Lower leg skin (tissue), 4 donors: ENCODE measurements at places on chromosomes 5 and 9. TPM values are rescaled to one million over a fixed set of nuclear protein-coding genes. Genes with fewer than 3 reads are reported as not detected.

FAM151B gene
- total RNA-seq: 2.1 TPM

DNA sequence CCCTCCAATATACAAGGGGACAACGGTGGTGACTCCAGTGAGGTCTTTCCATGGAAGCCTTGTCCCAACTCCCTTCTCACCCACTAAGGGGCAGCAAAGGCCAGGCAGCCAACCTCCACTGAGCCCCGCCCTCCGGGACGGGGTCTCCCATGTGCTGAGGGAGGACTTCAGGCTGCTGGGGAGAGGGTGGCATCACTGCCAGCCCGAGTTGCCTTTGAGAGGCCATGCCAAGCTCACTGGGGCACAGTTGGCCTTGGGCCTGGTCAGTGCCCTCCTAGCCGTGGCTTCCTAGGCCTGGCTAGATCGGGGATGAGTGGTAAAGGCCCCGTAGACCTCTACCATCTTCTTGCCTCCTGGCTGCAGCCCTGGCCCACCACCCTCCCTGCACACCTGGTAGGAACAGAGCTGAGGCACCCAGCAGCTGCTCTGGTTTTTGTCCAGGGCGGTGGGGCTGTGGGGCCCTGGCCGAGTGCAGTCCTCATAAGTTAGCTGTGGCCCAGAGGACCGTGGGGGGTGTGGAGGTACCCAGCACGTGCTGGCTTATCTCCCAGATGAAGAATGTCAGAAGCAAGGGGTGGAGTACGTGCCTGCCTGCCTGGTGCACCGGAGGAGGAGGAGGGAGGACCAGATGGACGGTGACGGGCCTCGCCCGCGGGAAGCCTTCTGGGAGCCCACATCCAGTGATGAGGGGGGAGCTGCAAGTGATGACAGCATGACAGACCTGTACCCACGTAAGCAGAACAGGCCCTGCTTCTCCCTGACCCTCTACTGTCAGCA, 3.2 kb downstream of the SURF2 start:
- DNase-seq: no peak

DNA sequence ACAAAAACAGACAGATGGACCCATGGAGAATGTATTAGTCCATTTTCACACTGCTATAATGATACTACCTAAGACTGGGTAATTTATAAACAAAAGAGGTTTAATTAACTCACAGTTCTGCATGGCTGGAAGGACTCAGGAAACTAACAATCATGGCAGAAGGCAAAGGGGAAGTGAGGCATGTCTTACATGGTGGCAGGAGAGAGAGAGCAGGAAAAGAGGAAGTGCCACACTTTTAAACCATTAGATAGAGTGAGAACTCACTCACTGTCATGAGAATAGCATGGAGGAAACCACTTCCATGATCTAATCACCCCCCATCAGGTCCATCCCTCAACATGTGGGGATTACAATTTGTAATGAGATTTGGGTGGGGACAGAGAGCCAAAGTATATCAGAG, 808.9 kb downstream of the CDH12 start:
- DNase-seq: no peak

DNA sequence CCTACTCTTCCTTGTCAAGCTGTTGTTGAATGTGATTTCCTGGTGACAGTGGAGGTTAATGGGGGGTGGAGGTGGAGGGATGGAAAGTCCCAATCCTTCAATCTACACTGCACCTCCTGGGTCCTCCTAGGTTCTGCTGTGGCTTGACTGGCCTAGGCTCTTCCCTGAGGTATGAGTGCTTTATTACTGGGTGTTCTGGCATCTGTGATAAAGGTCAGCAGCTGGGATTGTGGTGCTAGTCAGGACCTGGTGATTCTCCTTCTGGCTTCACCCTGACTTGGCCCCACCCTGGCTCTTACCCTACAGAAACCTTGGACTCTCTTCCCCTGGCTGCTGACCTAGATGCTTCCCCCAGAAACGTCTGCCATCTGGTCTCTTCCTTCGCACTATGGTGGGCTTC, 194.3 kb downstream of the ARHGEF28 start:
- DNase-seq: no peak

DNA sequence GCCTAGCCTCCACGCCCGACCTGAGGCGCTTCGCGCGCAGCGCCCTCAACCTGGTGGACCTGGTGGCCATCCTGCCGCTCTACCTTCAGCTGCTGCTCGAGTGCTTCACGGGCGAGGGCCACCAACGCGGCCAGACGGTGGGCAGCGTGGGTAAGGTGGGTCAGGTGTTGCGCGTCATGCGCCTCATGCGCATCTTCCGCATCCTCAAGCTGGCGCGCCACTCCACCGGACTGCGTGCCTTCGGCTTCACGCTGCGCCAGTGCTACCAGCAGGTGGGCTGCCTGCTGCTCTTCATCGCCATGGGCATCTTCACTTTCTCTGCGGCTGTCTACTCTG, 1.4 kb downstream of the KCNV2 start:
- DNase-seq: no peak

GRCh38 chr5:59522201-59522831, 371.2 kb downstream of the PDE4D start:
- DNase-seq: no peak

- DNase-seq: peak; percentile 39
Observed at GRCh38 chr5:151477101-151477500, 29.7 kb downstream of the SLC36A1 start.

DNA sequence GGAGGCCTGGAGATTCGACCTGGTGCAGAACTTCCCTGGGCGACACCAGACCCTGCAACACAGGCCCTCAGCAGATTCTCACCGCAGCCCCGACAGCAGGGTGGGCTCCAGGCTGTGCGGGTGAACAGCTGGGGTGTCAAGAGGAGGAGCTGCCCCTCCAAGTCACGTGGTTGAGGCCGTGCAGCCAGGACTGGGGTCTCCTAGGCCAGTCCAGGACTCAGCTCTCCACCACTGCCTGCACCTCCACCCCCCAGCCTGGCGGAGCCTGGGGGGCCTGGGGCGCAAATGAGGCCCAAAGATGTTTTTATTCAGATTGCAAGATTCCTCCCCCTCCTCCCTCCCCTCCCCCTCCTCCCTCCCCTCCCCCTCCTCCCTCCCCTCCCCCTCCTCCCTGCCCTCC, 9.2 kb upstream of the AGPAT2 start:
- no peak for DNase-seq

WDR70 gene
- 19.1 TPM for total RNA-seq

DNA sequence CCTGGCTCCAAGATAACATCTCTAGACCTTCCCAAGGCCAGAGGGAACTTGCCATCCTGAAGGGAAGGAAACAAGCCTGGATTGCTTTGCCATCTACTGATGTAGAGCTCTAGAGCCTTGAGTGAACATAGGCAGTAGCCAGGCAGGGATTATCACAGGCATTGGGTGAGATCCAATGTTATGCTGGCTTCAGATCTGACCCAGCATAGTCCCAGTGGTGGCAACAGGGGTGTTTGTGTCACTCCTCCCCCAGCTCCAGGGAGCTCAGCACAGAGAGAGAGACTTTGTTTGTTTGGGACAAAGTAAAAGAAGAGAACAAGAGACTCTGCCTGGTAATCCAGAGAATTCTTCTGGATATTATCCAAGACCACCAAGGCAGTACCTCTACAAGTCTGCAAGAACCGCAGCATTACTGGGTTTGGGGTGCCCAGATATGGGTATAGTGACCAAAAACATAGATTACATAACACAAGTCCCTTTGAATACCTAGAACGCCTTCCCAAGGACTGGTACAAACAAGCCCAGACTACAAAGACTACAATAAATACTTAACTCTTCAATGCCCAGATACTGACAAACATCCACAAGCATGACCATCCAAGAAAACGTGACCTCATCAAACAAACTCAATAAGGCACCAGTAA, 137.6 kb upstream of the DAPK1 start:
- DNase-seq: no peak

- no peak for DNase-seq
Observed at GRCh38 chr9:95047452-95048224, 269.9 kb downstream of the FANCC start.

SOHLH1 gene
- total RNA-seq: not detected

- no peak for DNase-seq
Observed at GRCh38 chr5:41748631-41749030, 121.6 kb downstream of the OXCT1 start.

GRCh38 chr5:36944607-36945225, 68.1 kb downstream of the NIPBL start:
- no peak for DNase-seq

LCN9 gene
- not detected for total RNA-seq

OTP gene
- not detected for total RNA-seq

DNA sequence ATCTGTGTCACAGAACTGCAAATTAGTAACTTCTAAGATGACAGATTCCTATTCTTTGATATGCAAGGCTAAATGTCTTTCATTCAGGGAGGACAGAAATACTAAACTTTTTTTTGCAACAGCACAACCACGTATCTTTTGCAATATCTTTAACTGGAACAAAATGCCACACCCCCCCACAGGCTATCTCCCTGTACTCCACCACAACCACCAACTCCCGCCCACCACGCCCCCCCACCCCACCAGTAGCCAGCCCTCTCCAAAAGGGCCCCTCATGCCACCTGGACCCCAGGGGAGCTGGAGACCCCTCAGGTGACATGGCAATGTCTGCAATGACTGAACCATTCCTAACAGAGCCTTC, 131.8 kb downstream of the ROR2 start:
- no peak for DNase-seq

DNA sequence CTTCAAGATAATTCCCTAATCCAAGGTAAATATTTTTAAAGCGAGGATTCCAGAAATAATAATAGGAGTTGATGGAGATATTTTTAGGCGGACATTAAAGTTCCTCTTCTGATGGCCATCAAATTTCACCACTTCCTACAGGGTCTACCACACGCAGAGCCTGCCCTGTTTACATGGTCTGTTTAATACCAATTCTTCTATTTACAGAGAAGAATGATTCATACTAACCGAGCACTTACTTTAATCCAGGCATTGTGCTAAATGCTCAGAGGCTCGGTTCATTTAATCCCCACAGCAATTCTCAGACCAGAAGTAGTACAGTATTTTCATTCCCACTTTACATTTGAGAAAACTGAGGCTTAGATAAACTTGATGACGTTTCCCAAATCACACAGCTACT, 3.0 kb upstream of the ITGA1 start:
- no peak for DNase-seq

AP3B1 gene
- 37.7 TPM for total RNA-seq

NRG2 gene
- total RNA-seq: 6.2 TPM

DNA sequence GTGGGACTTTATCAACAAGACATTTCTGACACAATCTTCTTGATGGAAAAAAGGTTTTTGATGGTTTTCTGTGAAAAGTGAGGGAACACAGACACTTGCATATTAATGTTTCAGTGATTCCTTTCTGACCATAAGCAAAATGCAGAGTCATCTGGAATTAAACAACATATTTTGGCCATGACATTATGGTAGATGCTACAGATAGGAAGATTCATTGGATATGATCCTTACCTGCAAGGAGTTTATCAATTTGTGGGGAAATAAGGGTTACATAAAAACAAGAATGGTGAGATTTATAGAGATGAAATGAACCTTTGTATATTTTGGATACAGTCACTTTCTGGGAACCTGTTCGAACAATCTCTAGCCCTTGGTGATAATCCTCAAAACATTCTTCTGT, 155.3 kb upstream of the GNA14 start:
- no peak for DNase-seq

SAXO1 gene
- 0.56 TPM for total RNA-seq

DNA sequence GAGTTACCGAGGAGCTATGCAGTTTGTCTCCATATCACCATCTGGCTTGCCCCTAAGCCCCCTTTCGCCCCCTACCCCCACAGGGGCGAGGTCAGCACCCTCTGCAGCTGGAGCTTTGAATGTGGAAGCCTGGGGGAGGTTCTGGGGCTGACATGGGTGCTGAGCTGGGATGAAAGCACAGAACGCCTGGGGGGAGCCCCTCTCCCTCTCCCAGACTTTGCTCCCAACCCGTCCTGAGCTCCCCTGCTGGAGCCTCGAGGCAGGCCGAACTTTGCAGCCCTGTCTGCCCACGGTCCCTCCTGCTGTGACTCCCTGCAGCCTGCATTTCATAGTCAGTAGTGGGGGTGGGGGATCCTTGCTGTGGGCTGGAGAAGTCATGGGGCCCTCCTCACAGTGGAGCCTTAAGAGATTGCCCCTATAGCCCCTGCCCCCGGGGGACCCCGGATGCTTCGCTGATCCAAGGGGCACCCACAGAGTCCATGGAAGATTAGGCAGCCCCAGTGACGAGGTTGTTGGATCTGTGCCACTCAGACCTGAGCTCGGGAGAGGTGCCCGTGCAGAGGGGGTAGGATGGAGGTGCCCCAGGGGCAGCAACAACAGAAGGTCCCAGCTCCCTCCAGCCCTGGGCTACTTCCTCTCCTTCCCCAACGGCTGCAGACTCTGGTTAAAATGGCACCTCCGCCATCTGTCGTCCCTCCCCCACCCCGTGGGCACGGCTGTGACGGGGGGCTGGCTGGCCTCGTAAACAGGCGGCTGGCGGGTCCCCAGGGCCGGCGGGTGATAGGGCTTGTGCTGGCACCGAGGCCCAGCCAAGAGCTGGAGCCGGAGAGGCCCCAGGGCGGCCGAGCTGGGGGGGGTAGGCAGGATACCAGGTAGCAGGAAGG, 162.0 kb downstream of the C9orf50 start:
- DNase-seq: no peak

DNA sequence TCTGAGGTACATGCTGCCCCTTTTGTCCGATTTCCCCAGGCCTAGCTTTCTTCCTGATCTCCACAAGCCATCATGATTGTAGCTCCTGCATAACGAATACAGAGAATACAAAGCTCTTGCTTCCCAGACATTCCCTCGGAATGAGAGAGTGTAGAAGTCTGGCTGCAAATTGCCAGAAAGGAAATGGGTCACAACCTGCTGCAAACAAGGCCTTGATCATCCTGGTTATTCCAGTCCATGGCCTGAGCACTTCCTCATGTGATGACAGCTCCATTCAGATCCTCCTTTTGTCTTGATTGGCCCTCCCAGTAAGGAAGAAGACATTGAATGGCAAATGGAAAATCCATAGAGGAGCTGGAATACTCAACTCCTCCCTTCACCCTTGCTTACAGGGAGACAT, 136.0 kb upstream of the ADRA1B start:
- no peak for DNase-seq

PDE6A gene
- 0.49 TPM for total RNA-seq

CTXN3 gene
- total RNA-seq: not detected

DNA sequence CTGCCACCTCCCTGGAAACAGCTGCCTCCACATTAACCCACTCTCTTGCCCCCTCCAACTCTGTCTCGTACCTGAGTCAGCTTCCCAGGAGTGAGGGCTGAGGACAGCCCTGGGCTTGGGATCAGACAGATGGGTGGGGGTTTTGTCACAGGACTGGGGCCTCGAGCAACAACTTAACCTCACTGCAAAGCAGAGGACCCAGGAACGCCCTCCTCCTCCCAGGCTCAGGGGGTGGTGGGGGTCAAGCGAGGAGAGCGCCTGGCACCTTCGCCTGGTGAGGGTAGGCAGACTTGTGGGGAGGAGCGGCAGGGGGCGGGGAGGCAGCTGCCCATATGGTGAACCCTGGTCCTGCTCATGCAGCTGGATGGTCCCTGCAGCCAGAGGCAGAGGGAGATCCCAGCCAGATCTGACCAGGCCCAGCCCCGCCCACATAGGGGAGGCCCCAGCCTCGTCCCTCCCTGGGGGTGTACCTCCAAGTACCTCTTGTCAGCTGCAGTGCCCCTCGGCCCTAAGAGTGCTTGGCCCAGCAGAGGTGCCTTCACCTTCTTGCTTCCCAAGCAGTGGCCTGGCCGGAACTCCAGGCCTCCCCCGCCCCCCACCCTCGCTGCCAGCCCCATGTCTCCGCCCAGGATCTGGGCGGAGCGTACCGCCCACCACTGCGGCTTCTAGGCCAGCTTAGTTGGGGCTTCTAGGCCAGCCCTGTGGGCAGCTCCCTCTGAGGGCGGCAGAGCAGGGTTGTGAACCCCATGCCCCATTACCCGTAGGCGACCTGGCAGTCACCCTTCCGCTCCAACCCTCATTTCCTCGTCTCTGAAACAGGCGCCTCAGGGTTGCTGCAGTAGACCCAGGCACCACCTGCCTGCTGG, at the start of gene SARDH:
TSS of gene SARDH (minus strand) at position 579 of the 866 bp plus-strand sequence. CDS start 4,179 bp downstream, outside the sequence.
- DNase-seq: no peak
